ENCODE measurements at places on chromosomes 1 and 21. TPM values are rescaled to one million over a fixed set of nuclear protein-coding genes. Genes with fewer than 3 reads are reported as not detected.

CA14 gene
- not detected for total RNA-seq

IL19 gene
- not detected for total RNA-seq

DNA sequence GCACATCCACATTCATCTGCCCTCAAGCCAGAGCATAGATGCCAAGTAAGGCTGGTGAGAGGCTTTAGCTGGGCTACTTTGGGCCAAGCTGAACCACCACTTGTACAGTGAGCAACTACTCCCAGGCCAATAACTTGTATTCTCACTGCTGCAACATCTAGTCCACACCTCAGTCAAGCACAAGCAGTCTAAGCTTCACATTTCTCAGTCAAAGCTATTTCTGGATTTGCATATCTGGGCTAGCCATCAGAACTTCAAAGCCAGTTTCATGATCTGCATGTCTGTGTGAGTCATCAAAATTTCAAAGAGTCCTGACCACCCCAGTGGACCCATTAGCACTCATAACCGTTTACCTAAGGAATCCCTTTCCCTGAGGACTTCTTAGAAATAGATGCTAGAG is 77.7 kb upstream of the DIRAS3 start:
- peak; percentile 60 for DNase-seq

DNA sequence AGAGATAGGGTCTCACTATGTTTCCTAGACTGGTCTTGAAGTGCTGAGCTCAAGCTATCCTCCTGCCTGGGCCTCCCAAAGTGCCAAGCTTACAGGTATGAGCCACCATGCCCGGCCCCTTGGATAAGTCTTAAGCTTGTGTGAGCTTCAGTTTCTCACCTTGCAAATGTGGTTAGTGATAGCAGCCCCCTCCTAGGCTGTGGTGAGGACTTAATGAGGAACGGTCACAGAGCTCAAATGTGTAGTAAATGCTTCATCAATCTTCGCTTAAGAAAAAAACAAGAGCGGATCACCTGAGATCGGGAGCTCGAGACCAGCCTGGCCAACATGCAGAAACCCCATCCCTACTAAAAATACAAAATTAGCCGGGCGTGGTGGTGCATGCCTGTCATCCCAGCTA is 3.0 kb downstream of the CNR2 start:
- DNase-seq: no peak

- DNase-seq: no peak
These were observed 23.5 kb downstream of the CXADR start for GRCh38 chr21:17536381-17536780.
